ENCODE measurements at places on chromosomes 6 and 20.

DNA sequence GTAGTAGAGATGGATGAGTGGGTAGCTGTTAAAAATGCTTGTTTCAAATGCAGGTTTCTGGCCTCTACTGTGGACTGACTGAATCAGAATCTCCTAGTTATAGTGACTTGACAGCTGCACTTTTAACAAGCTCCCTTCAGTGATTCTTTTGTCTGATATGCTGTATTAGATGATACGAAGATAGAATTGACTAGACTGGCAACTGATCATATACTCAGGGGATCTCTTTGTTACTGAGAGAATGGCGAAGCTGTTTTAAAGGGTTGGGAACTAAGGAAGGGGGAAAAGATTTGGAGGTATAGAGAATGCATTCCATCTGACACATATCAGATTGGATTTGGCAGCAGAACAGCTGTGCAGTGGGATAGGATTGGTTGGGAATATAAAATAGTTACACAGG, 7.0 kb downstream of the ENPP4 start:
- DNase-seq: no peak

GRCh38 chr20:53568351-53568750, 25.3 kb downstream of the ZNF217 start:
- DNase-seq: no peak

DNA sequence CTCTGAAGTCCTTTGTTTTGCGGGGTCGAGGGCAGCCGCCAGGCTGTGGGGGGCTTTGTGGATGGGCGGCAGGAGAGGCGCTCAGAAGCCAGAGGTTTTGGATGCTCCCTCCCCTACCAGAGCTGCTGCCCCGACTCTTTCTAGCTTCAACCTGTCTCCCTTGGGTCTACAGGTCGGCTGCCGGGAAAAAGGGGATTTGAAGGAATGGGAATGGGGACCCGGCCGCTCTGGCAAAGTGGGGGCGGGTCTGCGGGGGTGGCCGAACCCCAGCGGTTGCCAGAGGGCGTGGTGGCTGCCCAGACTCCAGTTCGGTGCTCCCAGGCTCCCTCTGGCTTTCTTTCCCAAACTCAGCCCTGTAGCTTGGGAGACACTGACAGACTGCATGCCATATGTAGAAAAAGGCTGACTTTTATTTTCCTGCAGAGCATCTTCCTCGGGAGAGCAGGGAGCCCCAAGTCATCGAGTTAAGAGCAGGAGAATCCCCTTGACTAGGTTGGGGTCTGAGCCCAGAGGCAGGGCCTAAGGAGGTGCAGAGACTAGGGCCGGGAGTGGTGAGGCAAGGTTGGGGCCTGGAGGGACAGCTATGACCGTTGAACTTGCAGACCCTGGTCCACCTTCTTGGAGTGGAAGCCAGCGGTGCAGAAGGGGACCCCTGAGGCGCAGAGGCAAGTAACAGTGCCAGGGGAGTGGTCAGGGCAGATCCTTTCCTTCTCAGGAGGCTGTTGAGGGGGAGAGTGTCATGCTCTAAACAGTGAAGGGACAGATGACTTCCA, 1.4 kb upstream of the PPP1R18 start:
- no peak for DNase-seq

- no peak for DNase-seq
These were observed 6.7 kb upstream of the SYNJ2 start for GRCh38 chr6:157974967-157975366.

GRCh38 chr6:8277769-8278168, 157.6 kb downstream of the SLC35B3 start:
- no peak for DNase-seq

DNA sequence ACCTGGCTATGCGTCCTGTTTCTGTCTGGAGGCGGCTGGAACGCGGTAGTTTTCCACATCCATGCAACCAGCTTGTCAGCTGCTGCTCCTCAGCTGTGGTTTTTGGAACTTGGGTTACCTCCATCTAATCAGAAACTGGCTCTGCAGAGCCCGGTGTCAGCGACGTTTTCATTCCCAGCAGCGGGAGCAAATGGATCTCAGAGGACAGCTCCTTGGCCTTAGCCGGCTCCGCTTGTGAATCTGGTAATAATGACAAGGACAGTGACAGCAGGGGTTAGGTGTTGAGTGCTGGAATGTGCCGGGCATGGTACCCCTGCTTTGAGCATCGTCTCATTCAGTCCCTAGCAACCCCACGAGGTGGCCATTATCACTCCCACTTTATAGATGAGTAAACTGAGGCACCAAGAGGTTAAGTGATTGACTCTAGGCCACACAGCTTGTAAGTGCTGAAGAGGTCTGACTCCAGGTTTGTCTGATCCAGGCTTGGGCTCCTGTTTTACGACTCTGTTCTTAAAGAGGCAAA, 1.3 kb downstream of the SLCO4A1 start:
- DNase-seq: no peak

DNA sequence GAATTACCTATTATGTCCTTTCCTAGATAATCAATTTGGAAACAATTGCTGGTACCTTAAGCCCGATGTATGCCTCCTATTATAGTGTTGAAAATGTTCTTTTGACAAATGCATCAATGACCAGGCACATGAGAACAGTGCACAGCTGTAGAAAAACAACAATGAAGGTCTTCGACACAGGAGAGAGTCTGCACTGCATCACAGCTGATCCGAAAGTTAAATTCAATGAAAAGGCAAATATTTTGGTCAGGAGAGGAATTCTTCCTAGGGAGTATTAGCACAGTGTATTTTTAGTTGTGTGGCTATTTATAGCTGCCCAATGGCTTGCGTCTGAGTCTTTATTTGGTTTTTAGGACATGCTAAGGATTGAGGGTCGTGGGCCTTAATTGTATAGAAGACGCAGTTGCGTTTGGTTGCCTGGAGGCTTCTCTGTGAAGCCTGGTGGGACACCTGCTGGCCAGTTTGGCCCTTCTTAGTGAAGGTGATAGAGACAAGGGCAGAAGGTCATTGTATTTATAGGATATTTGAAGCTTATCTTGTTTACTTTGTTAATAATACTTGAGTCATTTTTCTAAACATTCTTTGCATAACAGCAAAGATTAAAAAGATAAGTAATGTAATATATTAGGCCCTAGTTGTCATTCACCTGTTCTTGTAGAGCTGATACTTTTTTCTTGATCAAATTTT, 72.3 kb downstream of the CDYL start:
- DNase-seq: no peak

GRCh38 chr6:56689114-56689513, 46.4 kb upstream of the DST start:
- DNase-seq: no peak

DNA sequence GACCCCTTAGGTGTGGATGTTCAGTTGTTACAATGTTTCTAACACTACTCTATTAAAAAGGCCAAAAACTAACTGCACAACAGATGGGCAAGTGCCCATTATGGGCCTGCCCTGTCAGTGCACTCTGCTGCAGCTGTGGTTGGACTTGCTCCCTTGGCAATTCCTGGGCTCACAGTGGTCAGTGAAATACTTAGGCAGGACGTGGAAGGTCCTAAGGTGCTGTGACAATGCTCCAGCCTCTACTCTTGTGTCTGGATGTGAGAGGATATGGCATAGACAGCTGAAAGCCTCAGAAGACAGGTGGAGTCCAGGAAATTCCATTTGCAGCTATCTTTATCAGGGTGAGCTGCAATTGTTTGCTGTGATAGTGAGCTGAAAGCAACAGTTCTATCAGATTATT, 136.5 kb upstream of the OLIG3 start:
- DNase-seq: no peak

- DNase-seq: no peak
These were observed 19.5 kb upstream of the SUMO4 start for GRCh38 chr6:149380523-149380922.

- DNase-seq: no peak
These were observed 10.8 kb downstream of the TCP1 start for GRCh38 chr6:159778542-159779103.

Data from stimulated activated CD8-positive, alpha-beta memory T cell treated with anti-CD3 and anti-CD28 coated beads, Interleukin-15, amount 100 ng/mL, for 48 hours (primary cell).